CD4-positive, alpha-beta T cell treated with Interleukin-17A for 1 hour (primary cell): ENCODE measurements at places on chromosomes 12 and 14.

DNA sequence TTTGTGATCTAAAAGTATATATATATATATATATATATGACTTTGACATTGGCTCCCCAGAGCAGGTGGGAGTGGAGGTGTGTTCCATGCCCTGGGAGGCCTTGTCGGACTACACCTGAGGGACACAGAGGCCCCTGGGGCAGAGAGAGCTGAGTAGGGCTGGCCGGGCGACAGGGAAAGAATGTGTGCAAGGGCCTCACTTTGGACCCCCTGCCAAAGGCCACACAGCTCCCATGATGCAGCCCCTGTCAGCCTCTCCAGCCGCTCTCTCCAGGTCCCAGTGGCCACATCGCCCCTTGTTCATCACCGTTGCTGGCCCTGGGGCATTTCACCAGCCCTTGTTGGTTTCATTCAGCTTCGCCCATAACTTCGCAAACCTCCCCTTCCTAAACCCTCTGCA lies 123.9 kb downstream of the BCL11B start:
- no peak for DNase-seq

DNA sequence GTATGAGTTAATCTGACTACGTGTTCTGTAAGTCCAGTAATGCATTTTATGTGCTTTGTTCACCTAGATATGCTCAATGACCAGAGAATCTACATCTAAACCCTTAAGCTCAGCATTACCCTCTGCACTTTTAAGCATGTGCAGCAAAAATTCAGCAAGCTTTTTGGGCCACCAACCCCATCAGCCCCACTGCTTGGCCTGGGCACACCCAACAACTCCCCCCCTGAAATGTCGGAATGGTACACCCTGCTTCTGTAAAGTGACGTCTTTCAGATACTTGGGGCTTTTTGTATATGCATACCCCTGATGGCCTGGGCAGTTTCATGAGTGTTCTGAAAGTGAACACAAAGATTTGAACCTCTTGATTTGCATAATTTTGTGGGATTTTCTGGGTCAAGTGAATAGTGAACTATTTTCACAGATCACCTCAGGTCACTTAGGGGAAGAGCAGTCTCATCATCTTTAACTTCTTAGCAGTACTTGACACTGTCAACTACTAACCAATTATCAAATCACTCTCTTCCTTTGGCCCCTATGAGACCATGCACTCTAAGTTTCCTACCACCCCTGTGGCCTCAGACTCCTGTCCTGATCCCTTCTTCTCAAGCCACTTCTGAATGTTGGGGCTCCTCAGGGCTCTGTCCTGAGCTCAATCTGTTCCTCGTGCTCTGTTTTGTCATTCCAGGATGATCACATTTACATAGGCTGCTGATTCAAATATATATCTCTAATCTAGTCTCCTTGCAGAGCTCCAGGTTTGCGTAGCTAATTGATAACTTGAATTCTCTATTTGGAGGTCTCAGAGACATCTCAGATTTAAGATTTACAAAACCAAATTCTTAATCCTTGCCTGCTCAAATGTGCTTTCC lies 36.3 kb upstream of the PPM1A start:
- DNase-seq, result no peak

DNA sequence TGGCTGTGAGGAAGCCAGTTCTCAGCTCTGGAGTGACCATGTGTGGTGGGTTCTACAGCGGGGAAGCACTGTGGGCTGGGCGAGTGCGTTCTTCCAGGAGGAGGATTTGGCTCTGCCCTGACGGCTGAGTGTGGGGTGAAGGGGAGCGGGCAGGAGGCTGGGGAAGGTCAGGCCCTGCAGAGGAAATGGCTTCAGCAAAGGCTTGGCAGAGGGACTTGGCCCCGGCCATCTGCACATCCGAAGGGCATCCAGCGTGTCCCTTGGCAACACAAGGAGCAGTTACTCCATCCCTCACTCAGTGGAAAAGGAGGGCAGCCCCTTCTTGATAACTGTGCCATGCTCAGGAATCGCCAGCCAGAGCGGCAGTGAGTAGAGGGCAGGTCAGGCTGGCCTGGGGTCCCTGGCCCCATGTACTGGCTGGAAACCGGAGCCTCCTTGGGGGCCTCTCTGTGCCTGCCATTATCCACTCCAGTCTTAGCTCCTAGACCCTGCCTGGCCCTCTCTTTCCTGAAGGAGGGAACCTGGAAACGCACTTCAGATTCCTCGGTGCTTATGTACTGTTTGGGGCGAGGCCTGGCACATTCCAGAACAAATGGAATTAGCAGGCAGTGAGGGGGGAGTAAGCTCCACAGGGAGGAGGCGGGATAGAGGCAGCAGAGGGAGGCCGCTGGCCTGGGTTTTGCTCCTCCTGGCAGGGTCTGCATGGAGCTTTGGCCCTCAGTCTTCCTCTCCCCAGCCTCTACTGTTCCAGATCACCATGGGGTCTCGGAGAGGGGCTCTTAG lies 133.6 kb upstream of the NCOR2 start:
- no peak for DNase-seq

DNA sequence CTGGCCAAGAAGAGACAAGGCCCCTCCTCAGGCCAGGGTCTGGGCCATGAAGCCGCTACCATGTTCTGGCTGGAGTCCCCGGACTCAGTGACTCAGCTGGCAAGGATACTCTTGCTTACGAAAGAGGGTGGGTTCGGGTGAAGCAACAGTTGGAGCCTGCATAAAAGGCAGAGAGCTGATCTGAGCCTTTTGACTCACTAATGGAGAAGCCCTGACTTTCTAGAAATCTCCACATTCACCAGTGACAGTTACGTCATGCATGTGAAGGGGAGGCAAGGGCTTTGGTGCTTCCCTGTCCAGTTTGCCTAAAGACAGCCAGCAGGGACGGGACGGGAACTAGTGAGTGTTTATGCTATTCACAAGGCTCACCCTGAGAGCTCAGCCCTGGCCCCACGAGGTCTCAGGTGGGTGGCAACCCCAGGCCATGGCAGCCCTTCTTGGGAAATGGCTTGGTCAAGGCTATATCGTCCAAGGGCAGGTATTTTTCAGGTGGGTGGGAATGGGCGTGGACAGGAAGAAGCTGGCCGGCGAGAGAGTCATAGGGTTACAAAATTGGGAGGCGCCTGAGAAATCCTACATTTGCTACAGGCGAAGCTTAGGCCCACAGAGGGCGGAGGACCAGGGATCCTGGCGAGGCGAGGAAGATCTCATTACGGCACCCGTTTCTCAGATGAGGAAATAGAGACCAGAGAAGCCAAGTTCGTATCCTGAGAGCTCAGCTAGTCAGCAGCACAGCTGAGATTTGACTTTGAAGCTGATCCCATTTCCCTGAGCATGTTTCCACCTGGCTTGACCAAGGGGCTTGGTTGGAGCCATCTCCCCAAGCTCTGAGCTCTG lies 314.6 kb downstream of the BCL11B start:
- DNase-seq, result no peak

DNA sequence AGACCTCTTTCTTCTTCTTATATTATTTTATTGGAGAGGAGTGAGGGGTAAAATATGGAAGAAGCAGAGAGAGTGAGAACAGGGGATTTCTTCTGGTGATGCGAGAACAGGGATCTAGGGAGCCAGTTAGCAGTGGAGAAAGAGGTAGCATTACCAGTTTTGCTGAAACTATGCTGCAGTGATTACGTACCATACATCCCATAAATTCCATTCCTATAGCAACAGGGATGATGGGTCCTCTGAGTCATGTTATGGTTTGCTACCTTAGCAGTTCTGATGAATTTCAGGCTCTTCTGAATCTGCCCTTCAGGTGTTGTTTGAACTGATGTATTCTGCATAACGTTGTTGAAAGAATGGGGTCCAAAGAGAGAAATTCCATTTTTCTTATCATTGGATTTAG lies 625.4 kb upstream of the LRFN5 start:
- no peak for DNase-seq

- no peak for DNase-seq
These were observed 77.7 kb downstream of the NTS start for GRCh38 chr12:85951823-85952222.

GRCh38 chr14:67440513-67440912 lies 28.5 kb upstream of the PLEK2 start:
- no peak for DNase-seq

GRCh38 chr14:59244581-59244980 lies 56.1 kb downstream of the DAAM1 start:
- no peak for DNase-seq

DNA sequence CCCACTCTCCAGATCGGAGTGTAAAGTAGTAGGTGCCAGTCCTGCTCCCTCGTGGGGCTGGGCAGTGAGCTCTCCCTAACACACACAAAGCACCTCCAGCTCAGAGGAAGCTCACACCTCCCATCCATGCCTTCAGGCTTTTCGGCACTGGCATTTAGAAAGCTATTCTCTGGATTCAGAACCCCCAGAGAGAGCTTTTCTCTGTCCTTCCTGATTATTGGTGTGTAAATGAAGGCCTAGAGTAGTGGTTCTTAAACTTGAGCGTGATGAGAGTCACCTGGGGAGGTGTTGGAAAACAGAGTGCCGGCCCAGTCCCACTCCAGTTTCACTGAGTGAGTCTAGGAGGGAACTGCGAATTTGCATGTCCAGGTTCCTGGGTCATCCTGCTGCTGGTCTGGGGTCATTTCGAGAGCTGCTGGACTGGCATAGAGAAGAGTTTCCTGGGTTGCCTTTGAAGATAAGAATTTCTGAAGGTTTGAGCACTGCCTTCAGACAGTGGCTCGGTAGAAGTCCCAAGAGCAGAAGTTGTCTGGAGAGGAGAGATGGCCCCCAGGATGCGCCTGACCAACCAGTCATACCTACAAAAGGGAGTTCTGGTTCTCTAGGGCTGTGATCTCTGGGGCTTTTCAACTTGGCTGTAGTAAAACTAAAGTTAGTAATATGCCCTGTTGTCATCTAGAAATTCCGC lies 15.1 kb downstream of the CD9 start:
- no peak for DNase-seq

GRCh38 chr12:148676-149416 lies 65.1 kb downstream of the SLC6A12 start:
- no peak for DNase-seq

DNA sequence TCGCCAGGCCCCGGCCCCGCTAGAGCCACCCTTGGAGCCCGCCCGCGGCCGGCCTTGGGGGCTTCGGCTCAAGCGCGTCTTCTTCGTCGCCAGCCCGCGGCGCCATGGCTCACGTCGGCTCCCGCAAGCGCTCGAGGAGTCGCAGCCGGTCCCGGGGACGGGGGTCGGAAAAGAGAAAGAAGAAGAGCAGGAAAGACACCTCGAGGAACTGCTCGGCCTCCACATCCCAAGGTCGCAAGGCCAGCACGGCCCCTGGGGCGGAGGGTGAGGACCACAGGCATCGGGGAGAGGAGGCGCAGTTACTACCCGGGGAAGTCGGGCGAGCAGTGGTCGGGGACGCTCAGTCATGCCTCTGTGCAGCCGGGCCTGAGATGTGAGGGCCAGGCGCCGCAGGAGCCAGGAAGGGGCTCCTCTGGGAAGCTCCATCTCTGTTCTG lies 573 bp downstream of the ARL6IP4 start:
- no peak for DNase-seq

DNA sequence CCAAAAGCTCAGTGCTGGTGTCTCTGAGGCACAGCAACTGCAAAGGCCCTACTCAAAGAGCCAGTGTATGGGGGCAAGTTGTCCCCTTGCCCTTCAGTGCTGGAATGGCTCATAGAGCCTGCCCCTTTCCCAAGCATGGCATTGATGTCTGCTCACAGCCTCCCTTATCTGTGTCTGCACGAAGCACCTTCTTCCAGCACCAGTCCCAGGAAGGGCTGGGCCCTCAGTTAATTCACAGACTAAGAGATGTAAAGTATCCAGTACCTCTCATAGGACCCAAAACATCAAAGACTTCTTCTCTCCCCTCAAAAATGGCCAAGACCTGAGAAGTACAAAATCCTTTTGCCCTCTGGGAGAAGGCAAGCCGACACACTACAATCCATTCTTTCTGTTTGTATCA lies 1.6 kb upstream of the CMAS start:
- DNase-seq, result no peak

- DNase-seq, result no peak
These were observed 35.3 kb upstream of the PPP1R13B start for GRCh38 chr14:103882503-103883262.

DNA sequence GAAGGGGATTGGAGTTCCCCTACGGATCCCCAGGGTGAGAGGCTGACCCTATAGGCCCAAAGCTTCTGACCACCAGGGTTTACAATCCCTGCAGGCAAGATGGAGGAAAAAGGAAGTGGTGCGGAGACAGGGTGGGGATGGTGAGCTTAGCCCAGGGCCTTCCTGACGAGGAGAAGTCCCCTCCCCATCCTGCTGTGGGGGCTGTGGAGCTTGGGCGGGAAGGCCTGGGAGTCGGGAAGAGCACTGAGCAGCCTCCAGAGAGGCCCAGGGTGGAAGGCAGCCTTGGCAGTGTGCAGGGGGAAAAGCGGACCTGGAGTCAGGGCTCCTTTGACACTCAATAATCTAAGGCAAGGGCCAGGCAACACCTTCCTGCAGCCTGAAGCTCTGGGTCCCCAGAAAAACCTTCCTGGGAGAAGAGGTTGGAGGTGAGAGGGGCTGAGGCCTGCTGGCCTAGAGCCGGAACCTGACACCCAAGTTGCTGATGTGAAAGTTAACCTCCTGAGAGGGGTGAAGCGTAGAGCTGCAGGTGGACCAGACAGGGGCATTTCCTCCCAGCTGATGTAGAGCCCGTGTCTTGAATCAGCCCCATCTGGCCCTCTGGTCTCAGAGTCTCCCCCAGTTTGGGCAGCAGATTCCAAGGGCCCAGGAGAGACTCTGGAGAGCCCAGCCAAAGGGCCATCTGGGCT lies 6.0 kb downstream of the HDAC7 start:
- peak; percentile 54 for DNase-seq

DNA sequence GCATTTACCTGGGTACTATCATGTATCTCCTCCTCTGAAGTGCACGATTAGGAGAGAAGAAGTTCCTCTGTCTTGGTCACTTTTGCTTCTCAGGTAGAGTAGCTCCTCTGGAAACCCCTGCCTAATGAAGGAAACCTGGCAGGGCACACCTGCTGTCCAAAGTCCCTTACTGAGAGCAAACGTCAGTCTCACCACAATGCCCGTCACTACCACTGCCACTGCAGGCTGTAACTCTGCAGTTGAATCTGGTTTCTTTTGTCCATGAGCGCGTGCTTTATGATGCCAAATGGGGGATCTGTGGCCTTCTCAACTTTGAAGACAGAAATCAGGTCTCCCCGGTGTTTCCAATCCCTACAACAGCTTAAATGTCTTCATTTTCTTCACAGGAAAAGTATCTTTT lies 1068.6 kb downstream of the BCL11B start:
- DNase-seq, result no peak

DNA sequence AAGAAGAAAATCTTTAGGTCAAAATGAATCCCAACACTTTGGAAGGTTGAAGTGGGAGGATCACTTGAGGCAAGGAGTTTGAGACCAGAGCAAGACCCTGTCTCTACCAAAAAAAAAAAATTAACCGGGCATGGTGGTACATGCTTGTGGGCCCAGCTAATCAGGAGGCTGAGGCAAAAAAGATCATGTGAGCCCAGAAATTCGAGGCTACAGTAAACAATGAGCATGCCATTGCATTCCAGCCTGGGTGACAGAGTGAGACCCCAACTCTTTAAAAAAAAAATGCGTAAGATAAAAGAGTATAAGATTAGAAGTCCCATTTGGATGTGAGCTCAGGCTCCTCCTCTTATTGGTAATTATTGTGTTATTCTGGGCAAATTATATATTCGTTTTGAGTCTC lies 30.8 kb upstream of the EVL start:
- DNase-seq, result no peak
